ENCODE measurements at places on chromosomes 5 and 9.

DNA sequence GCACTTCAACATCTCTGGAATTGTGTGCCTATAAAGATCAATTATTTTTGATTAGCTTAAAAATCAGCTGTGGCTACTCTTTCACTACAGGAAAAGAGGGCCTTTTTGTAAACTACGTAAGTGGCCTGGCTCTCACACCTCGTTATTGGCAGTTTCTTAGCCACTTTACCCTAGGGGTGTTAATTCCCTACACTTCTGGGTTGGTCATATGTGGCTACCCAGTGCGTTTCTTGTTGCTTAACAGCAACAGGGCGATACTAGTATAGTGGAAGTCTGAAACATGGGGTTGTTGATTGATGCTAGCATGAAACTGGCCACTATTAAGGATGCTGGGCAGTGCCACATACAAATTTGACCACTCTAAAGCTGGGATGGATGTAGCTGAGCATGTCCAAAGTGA lies 174.7 kb upstream of the CDH12 start:
- no peak for DNase-seq

DNA sequence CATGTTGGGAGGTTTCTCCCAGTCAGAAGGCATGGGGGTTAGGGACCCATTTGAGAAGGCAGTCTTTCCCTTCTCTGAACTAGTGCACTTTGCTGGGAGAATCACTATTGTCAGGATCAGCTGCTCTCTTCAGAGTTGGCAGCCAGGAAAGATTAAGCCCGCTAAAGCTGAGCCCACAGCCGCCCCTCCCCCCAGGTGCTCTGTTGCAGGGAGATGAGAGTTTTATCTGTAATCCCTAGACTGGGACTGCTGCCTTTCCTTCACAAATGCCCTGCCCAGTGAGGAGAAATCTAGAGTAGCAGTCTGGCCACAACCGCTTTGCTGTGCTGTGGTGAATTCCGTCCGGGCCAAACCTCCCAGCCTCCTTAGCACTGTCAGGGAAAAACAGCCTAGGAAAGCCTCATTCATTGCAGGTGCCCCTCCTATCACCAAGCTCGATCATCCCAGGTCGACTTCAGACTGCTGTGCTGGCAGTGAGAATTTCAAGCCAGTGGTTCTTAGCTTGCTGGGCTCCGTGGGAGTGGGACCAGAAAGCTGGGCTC lies 69.8 kb downstream of the CNTLN start:
- DNase-seq = no peak

DNA sequence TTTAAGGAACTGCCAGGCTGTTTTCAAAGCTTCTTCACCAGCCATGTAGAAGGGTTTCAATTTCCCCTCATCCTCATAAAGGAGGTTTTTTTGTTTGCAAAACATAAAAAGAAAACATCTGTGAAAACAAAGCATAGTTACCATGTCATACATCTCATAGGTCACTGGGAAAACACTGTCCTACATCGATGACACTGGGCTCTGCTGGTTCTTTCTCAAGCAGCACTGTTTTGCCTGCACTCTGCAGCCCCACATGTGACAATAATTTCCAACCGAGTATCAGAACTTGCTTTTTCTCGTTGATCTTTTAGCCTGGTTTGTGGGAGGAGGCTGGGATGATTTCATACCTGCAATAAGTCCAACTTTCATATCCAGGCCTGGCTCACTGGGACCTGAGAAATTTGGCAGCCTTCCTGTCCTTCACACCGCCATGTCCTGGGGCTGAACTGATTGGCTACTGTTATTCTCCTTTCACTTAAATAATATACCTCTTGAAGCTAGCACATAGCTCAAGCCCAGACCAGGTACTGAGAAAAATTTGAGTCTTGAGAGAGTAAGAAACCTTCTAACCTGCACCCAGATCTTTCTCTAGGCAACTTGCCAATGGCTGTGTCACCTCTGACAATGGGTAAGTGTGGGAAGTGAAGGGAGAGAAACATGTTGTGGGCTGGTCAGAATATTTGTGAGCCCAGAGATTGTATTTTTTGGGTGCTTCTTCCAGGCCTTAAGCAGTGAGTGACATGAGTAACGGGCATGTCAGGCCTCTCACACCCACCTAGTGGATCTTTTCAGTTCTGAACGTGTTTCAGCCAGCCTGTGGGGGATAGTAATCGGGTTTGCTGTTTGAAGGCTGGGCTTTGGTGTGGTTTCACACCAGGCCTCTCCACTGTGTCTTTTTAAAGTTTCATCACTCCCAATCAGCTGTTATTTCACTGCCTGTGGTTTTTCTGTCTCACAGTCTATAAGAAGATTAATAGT lies 502.8 kb downstream of the NTRK2 start:
- no peak for DNase-seq

DNA sequence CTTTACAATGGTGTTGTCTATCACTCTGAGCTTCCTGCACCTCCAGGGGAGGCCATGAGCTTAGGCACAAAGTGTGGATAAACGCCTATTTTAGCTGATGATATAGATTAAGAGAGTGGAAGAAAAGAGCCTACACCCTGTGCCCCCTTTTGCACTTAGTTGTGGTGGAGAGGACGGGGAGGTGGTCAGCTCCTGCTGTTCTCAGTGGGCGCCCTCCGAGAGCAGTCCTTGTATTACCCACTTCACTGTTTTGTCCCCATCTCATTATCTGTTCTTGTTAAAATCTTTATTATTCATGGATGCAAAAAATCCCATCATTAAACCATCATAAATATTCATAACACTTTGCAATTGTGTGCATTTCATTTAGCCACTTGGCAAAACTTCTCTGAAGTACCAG lies 303.3 kb downstream of the EFNA5 start:
- DNase-seq = no peak

GRCh38 chr5:149379177-149379761 lies at the start of gene IL17B:
Gene IL17B (minus strand): TSS chr5:149379292. CDS start chr5:149379225, 67 bp downstream.
- no peak for DNase-seq

DNA sequence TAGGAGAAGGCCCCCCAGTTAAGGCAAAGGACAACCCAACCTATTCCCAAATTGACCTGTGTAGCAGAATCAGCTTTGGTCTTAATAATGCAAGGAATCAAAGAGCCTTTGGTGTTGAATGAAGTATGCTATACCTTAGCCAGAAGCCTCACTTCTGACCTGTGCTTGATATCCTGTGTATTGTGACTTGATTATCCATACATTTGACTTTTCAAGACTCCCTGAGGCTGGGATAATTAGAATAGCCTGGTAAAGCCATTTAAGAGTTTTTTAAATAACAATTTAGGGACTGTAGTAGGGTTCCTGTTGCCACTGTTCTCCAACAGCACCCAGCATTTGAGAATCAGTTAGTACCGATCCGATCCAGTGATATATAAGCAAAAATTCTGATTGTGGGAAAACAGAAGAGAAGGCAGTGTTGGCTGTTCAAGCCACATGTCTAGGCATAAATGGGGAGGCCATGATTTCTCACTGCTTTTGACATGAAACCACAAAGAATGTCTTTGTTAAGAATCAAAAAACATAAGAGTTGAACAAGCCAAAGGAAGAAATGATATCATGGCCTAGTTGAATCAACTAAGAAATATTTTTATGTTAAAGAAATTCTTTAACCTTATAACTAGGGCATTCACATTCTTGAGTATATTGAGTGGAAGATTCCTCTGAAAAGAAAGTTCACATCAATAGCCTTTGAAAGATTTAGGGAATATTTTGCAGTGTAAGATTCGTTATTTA lies 98.9 kb downstream of the F2RL2 start:
- DNase-seq = no peak

DNA sequence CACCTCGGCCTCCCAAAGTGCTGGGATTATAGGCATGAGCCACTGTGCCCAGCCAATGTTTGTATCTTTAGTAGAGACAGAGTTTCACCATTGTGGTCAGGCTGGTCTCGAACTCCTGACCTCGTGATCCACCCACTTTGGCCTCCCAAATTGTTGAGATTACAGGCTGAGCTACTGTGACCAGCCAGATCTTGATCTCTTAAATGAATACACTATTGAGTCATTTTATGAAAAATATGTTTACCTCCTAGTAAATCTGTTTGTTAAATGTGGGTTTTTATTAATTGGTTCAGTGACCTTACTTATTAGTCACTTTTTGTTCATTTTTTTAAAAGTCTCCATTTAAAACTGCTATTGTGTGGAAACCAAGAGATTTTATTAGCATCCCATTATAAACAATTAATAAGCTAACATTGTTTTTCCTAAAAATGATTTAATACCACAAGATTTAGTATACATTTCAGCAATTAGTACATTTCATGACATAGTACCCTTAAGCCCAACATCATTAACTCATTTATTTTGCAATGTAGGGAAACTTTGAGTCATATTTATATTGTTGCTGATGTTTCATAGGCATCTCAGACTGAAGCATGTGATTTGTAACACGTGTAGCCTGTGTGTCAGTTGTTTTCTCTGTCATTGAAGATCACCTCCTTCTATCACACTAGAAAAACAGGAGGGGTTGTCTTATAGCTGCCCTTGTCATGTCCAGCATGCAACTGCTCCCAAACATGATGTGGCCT lies 261.2 kb downstream of the TAF11L14 start:
- no peak for DNase-seq

- DNase-seq = no peak
These were observed 461.5 kb downstream of the ANXA1 start for GRCh38 chr9:73613092-73613701.

GRCh38 chr5:96648023-96648422 lies 14.2 kb upstream of the CAST start:
- no peak for DNase-seq

- DNase-seq = no peak
These were observed 6.9 kb upstream of the UBAP1 start for GRCh38 chr9:34171753-34172535.

DNA sequence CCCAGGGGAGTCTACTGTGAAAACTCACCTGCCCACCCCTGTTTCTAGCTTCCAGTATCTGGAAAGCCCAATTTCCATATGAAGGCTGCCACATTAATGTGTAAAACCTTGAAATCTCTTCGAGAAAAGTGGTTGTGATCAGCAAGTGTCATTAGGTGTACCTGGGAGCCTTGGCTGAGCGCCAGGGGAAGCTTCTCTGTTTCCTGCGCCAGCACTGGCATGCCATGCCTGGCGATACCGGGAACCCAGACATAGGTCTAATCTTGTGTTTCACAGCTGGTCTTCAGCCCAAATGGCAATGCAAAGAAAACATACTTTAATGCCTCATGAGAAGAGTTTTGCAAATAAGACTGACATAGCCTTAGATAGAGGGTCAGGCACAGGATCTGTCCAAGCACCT lies 101.6 kb downstream of the TENT4A start:
- DNase-seq = no peak

DNA sequence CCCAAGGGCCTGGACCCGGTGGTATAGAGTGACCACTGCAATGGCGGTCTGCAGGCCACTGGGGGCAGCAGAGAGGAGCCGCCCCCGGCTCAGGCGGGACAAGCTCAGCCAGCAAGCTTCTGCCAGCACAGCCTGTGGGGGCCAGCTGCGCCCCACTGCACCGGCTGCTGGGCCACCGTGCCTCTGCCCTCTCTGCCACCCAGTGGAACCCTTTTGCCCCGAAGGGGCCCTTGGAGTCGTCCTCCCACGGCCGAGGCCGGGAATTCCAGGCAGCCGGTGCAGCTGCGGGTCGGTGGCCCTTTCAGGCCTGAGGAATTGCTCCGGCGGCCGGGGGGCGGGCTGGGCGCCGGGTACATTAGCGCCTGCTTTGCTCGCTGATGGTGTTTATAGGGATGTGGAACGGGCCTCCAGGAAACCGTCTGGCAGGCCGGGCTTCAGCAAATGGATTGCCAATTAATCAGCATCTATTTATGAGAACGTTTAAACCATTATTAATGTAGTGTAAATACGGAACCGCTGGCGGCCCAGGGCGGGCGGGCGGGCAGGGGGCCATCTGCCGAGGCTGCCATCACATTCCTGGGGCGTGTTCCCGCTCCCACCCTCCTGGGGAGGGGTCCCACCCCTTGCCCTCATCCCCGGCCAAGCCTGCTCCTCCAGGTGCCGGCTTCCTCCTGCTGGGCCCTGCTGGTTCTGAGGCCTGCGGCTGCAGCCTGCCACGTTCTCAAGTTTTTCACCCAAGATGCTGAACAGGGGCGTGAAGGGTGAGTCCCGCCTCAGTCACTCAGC lies 127.4 kb downstream of the BARX1 start:
- DNase-seq = peak; percentile 13

GRCh38 chr5:33994845-33995244 lies 10.4 kb upstream of the SLC45A2 start:
- DNase-seq = no peak

DNA sequence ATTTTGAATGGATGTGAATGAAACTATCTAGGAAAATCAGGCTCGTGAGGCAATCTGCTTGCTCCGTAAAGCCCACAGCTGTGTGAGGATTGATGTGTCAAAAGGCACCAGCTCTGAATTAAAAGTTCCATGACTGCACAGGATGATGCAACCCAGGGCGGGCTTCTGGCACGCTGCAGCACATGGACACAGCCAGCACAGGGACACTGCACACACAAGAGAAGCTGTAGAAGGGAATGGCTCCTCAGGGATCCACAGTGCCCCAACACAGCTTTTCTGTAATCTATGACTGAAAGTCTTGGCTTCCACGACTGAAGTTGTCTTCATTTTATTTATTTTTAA lies 151.0 kb downstream of the GCNT1 start:
- no peak for DNase-seq

GRCh38 chr9:35357116-35357515 lies 132.8 kb upstream of the RUSC2 start:
- no peak for DNase-seq

DNA sequence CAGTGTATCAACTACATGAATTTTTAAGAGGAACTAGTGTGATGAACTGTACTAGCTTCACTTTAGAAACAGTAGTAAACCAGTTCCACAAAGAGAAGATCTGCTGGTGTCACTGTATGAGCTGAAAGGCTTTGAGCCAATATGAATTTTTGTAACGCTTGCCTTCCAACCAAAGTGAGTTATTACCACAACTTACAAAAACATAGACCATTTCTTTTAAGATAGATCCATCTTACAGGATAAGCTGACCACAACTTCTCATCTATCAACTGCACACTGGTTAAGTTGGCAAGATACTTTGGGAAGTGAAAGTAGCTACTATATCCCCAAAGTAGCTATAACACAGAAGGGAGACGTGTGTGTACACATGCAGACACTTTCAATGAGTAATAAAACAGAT lies 849.6 kb upstream of the DMAC1 start:
- no peak for DNase-seq

DNA sequence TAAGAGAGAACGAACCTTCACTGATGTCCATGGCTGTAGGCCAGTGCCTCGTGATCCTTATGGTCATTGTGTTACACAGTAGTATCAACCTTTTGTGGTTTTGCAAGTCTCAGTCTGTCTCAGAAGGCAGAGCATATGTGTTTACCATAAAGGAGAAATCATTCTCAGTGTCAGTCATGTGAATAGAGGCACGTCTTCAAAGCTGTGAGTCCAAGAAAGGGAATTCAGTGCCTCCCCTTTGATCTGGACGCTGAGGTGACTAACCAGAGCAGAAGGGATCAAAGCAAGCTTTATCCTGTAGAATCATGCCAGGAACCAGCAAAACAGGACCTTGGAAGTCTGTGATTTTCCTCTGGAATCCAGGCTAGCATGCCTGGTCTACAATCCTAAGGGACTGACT lies 433.9 kb downstream of the DNAH5 start:
- no peak for DNase-seq

DNA sequence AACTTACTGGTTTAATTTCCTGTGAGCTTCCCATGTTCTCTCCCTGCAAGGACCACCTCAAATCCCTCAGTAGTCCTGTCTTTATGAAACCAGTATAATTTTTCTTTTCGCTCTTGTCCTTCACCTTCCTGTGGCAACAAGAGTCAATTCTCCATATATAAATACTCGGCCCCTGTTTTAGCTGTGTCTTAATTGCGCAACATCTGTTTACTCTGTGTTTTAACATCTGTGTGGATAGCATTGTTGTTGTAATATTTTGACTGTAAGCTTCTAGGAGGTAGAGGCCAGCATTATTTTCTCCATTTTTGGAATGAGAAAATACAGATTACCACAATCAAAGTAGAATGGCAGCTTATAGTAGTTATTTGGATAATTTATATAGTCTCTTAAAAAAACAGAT lies 30.2 kb upstream of the CDKN2B start:
- no peak for DNase-seq
